ENCODE measurements at places on chromosomes 5 and 9. TPM values are rescaled to one million over a fixed set of nuclear protein-coding genes. Genes with fewer than 3 reads are reported as not detected.

Gene SHISAL2B
- not detected for total RNA-seq

Gene FRMPD1
- 34.9 TPM for total RNA-seq

Gene ACOT12
- not detected for total RNA-seq

Gene IL3
- not detected for total RNA-seq

Gene NXNL2
- 2.4 TPM for total RNA-seq

Gene SCGB3A1
- total RNA-seq: 2.2 TPM

Gene LCNL1
- total RNA-seq: 1.2 TPM

Gene CHSY3
- 25.1 TPM for total RNA-seq

Gene SMIM32
- total RNA-seq: not detected

Gene FOXD4
- total RNA-seq: 0.82 TPM

Gene C7
- 7.5 TPM for total RNA-seq

Gene GLIPR2
- 18.3 TPM for total RNA-seq

Gene COQ4
- total RNA-seq: 39.9 TPM

Gene KDM4C
- total RNA-seq: 78.2 TPM

Gene NOXA1
- 4.2 TPM for total RNA-seq

Gene IL4
- total RNA-seq: not detected

Gene CBY3
- not detected for total RNA-seq

Gene FAF2
- 45.9 TPM for total RNA-seq

Measured in camera-type eye (tissue), 1 donor.